ENCODE measurements at places on chromosomes 12 and 14.

GRCh38 chr14:90087433-90087832 is 25.6 kb downstream of the KCNK13 start:
- no peak for DNase-seq

GRCh38 chr12:48220701-48221100 is 17.6 kb upstream of the OR10AD1 start:
- no peak for DNase-seq

DNA sequence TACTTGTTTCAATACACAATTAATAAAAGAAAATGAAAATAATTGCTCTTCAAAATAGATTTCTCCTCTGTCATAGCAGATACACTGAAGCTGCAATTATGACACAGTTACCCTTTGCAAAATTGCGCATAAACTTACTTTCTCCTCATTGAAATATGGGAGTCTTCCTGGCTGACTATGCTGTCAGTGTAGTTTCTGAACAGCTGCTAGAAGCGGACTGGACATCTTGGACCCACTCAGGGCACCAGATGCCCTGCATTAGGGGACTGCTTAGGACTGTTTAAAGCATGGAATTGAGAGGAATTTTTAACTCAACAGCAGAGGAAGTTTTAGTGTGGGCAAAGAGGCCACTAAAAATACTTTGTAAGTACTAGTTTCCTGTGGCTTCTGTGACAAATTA is 454.9 kb downstream of the ATP23 start:
- DNase-seq, result no peak

GRCh38 chr12:78177298-78177697 is 346.6 kb downstream of the NAV3 start:
- DNase-seq, result no peak

- no peak for DNase-seq
Measured at GRCh38 chr12:30166006-30166795, 382.5 kb upstream of the TMTC1 start.

GRCh38 chr14:66827182-66827581 is 319.2 kb downstream of the GPHN start:
- peak; percentile 60 for DNase-seq

- DNase-seq, result no peak
Measured at GRCh38 chr12:98238515-98239130, 276.8 kb upstream of the TMPO start.

DNA sequence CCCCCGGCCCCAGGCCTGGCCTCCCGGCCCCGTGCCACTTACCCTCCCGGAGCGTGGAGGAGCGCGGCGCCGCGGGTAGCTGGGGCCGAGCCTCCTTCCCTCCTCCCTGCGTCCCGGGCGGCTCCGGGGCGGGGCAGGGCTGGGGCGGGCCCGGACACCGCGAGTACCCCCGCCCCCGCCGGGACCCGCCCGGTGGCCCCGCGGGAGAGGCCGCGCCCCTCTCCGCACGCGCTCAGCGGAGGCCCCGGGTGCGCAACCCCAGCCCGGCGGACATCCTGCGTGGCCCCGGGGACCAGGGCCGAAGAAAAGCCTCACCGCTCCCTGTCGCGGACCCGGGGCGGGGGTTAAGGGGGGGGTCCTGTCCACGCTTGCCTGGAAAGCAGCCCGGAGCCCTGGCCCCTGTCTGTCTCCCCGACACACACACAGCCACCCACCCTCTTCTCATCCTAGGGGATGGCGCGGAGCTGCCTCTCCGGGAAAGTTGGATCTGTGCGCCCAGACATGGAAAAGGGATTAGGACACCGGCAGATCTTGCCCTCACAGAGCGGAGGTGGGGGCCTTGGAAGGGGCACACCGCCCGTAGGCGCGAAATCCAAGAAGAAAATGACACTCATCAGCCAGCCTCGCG is at the start of gene SYNE3:
SYNE3 (minus strand) TSS at position 97 of the 628 bp plus-strand sequence. CDS start 40,829 bp downstream, outside the sequence.
- DNase-seq, result no peak

- peak; percentile 18 for DNase-seq
Measured at GRCh38 chr14:24113379-24113800, 1.2 kb upstream of the DCAF11 start.

DNA sequence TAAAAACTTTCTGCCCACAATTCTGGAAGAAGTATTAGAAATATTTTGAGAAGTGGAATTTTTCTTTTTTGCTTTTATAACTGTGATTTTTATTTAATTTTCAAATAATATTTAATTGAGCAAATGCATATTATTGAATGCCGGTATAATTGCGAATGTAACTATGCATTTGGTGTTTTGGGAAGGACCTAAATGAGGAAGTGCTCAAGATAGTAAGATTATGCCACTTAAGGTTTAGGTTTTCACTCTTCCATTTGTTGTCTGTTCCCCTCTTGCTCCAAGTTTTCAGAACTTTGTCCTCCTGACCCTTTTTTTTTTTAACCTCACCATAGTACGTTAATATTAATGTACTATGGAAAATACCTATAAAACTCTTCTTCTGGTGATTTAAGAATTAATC is 85.8 kb downstream of the KIAA0586 start:
- DNase-seq, result no peak

DNA sequence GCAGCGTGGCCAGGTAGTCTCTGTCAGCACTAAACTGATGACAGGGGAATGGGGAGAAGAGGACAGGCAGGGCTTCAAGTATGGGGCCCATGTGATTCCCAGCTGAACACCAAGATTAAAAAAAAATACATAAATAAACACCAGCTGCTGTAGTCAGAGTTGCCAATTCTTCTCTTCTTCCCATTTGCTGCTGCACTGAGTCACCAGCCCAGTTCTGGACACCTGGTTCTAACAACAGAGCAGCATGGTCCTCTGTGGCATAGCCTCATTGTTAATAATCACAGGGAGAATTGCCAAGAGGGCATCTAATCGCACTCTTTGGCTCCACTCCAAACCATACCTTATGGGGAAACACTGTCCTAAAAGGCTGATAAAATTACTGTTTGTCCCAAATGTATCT is 15.1 kb downstream of the PPM1H start:
- DNase-seq, result no peak

DNA sequence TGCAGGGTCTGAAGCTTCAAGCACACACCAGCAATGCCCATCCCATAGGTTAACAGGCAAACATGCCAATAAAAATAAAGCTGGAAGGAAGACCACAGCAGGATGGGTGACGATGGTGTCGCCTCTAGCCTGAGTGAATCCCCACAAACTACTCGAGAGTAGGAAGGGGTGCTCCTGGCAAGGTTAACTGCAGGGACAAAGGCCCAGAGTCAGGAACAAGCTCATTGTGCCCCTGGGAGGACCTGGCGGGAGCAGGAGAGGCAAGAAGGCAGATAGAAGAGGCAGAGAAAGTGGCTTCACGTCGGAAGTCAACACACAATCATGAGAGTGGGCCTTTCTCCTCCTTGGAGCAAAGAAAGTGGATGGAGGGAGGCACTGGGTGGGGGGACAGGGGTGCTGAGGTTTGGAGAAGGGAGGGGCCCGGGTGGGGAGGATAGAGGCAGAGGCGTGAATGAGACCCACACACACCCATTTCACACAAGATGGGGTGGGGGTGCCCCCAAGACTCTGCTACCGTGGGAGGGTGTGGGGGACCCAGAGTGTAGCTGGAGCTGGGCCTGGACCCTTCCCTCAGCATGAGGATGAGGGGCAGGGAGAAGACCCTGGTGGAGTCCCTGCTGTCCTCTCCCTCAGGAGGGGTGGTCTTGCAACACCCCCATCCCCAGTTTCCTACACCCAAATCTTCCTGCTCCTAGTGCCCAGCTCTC is 43.1 kb downstream of the DIO3 start:
- no peak for DNase-seq

DNA sequence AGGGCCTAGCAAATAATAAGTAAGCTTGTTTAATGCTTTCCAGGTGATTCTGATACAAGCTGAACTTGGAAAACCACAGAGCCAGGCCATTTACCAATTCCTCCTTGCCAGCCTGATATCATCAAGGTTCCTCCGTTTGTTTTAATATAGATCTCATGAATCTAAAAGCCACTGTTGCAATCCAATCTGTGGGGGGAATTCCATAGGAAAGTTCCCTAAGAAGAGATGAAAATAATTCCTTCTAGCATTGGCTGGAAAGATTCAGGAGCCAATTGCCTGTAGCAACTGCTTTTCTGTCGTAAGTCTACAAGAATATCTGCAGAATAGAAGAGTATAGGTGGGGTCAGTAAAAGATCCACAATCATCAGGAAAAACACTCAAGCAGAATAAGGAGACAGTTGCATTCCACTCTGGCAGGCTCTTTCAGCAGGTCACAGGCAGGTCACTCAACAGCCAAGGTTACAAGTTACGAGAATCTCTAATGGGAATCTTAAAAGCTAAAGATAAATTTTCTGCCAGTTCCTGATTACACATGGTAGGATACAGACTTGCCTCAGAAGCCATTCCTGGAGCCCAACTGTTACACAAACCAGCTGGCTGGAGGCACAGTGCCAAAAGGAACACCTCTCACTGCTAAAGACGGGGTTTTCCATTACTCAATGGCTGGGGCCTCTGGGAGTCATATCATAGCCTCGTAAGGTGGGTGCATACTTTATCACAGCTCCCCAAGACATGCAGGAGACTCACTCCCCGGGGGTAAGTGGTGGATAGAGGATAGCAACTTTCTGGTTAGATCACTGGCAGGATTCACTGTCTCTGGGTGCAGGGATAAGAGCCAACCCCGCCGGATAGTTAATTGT is 43.6 kb downstream of the FGD6 start:
- DNase-seq, result no peak

GRCh38 chr12:52615912-52616311 is 2.4 kb downstream of the KRT73 start:
- DNase-seq, result no peak

GRCh38 chr12:69897744-69898143 is 72.7 kb downstream of the MYRFL start:
- no peak for DNase-seq

DNA sequence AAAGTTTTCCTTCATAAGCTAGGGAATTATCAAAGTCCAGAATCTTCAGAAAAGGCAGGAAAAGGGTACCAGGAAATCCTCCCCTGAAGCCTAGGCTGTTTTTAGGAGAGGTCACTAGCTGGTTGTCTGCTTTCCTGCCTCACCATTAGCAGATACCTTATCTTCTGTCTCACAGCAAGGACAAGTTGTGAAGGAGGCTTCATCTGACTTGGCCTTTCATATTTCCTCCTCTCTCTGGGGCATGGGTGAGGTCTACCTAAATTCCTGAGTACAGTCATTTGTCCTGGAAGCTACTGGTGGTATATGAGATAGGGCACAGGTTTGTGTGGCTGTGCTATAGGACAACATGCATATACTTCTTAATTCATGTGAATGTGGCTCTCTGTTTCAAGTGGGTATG is 2.3 kb downstream of the FOXJ2 start:
- DNase-seq, result no peak

DNA sequence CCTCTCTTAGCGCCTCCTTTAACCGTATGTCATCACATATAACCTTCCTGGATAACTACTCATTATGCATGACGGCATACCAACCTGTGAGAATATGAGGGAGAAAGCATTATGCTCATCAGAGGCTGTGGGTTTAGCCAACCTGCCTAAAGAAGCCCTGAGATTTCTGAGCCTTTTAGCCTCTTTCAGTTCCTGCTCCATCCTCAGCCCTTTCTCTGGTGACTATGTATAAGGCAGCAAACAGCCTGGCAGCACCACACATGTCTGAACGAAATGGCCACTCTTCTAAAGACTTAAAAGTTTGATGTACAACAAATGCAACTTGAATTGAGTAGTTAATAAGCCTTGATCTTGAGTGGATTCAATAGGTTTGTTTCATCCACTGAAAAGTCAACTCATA is 64.8 kb upstream of the SOX5 start:
- DNase-seq, result no peak

DNA sequence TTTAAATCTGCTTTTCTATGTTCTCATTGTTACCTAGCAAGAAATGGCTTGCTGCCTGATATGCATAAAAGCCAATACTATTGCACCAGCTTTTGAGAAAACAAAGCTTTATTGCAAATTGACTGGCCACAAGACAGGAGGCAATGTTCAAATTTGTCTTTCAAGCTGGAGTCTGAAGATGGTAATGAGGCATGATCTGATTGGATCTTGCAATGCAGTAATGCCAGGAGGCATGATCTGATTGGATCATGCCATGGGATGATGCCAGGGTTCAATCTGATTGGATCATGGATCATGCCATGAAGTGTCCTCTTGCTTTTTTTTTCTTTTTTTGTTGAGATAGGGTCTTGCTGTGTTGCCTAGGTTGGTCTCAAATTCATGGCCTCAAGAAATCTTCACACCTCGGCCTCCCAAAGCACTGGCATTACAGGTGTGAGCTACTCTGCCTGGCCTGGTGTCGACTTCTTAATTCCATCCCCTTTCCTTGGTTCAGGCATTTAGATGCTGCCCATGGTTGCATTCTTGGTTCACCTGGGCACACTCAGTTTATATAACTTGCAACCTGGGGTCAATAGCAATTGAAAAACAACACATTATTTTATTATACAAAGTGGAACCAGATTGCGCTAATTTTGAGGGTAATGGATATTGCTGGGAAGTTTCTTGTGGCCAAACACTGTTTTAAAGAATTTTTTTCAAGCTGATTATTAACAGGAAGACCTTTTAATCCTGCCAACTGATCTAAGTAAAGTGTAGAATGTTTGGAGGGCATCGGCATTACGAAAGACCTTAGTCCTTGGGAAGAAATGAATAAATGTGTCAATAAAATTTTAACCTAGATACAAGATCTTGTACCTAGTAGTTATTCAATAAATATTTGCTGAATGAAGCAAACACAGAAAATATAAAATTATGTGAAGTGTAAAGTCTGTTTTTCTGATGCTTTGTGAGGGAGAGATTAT is 38.8 kb downstream of the HSD17B6 start:
- DNase-seq, result no peak

GRCh38 chr14:50717811-50718210 is 49.7 kb upstream of the SAV1 start:
- DNase-seq, result no peak

- DNase-seq, result no peak
Measured at GRCh38 chr12:12724421-12725085, 7.4 kb downstream of the CDKN1B start.

DNA sequence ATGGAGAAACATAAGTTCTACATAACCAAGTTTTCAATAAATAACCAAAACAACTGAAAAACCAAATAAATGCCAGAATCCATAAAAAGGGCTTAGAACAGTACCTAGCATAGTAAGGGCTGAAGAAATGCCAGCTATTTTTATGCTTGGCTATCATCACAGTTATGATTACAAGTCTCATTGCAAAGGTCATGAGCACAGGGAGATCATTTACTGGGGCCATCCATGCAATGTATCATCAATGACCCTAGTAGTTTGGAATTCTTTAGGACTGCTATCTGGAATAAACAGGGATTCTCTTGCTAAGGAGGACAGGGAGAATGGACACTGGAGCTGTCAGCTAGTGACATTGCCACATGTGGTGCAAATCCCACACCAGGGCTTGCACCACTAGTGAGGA is 92.5 kb upstream of the NAP1L1 start:
- peak; percentile 18 for DNase-seq

GRCh38 chr12:70605976-70606375 is 31.3 kb downstream of the PTPRB start:
- DNase-seq, result no peak

All from COLO829 (cell line).